DMS53 (cell line): ENCODE measurements at places on chromosomes 13 and 19.

GRCh38 chr13:67841071-67841470 lies 610.9 kb upstream of the PCDH9 start:
- peak; percentile 22 for DNase-seq

GRCh38 chr19:19500975-19501644 lies 14.2 kb downstream of the TSSK6 start:
- DNase-seq = no peak

GRCh38 chr19:47020132-47020805 lies 632 bp downstream of the NPAS1 start:
- peak; percentile 30 for DNase-seq

- no peak for DNase-seq
These were observed 448.3 kb downstream of the EFNB2 start for GRCh38 chr13:106087201-106087600.

DNA sequence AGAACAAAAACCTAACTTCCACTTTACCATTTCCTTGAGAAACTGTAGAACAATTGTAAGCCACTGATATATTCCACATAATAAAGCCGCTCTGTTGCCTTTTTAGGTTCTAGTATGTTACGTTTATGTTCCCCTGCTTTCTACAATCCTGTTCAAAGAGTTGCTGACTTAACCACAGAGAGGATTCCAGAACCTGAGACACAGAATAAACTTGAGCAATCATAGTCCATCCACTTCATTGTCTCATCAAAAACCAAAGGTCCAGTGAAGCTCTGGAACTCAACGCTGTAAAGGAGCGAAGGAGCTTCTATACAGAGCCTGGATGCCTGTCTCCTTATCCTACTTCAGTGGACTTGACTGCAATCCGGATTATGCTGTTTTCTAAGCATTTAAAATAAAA lies 4.6 kb downstream of the STARD13 start:
- no peak for DNase-seq

DNA sequence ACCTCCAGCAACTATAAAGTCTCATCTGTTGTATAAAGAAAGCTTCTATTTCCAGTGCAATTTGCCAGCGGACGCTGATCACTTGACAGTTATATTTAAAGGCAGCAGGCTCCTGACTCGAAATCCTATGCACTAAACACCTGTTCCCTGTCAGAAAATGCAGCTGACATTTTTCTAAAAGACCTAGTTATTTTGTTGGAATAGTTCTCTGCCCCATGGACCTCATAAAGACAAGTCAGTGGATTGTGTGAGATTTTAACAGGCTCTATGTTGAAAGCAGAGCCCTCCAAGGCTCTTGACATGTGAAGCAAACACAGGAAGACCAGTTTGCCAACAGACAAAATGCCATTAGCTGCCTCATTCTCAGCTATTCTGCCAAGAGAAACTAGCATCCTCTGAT lies 304.7 kb upstream of the KLF12 start:
- no peak for DNase-seq
